B cell (primary cell): ENCODE measurements at places on chromosomes 1 and 21. TPM values are rescaled to one million over a fixed set of nuclear protein-coding genes. Genes with fewer than 3 reads are reported as not detected.

GRCh38 chr1:186775881-186776560 lies 52.7 kb upstream of the PLA2G4A start:
- no peak for DNase-seq

The GPR157 gene
- total RNA-seq = 19.9 and 21.2 TPM in 2 replicates

DNA sequence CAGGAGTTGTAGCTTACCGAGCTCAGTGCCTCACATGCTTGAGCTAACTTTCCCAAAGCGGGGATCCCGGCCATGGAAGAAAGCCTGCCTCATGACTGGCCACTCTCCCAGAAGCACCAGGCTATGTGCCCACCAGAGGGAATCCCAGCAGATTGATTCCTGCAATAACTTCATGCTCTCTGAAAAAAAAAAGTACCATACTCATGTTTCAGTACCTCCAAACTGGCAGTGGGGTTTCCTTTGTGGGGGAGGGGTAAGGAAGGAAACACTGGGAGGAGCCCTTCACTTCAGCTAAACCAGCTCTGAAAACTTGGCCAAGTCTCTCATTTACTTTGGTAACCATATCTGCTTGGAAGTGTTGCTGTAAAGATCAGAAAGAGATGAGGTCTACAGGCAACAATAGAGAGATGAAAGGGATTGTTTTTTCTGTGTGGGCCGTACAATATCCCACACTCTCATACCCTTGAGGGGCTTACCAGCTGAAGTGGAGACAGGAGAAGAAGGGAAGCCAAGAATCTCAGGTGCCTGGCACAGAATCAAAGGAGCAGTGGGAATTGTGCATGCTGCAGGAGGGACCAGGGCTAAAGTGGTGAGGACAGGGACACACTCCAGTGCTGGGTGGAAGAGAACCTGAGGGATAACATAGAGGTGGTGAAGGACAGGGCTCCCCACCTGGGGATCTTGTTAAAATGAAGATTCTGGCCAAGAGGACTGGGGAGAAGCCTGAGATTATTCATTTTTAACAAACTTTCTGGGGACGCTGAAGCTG lies 42.4 kb upstream of the TACSTD2 start:
- DNase-seq = no peak

DNA sequence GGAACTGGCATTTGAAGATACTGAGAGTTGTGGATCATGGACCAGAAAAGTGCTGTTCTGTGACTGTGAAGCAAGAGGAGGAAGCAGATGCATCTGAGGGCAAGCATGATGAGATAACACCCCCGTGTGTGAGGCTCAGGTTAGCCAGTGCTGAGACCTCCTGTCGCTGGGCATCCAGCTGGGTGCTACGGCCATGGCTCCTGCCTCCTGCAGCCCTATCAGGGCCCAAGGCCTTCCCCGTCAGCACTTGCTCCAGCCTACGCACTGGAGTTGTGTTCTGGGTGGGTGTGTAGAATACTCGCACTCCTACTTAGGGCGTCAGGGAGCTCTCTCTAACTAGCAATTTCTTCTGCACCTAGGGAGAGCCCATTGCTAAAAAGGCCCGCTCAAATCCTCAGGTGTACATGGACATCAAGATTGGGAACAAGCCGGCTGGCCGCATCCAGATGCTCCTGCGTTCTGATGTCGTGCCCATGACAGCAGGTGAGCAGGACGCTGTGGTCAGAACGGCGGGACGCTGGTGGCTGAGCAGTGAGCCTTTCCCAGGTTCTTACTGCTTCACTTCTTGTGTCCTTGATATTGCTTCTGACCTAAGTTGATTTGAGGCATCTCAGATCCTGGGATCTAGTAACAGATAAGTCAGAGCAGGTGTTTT lies 6.5 kb downstream of the PPIE start:
- DNase-seq = no peak

The MRPL24 gene
- 34.6 and 41.1 TPM in 2 replicates for total RNA-seq

GRCh38 chr1:200153277-200154055 lies 126.0 kb downstream of the NR5A2 start:
- peak; percentile 81 for DNase-seq

DNA sequence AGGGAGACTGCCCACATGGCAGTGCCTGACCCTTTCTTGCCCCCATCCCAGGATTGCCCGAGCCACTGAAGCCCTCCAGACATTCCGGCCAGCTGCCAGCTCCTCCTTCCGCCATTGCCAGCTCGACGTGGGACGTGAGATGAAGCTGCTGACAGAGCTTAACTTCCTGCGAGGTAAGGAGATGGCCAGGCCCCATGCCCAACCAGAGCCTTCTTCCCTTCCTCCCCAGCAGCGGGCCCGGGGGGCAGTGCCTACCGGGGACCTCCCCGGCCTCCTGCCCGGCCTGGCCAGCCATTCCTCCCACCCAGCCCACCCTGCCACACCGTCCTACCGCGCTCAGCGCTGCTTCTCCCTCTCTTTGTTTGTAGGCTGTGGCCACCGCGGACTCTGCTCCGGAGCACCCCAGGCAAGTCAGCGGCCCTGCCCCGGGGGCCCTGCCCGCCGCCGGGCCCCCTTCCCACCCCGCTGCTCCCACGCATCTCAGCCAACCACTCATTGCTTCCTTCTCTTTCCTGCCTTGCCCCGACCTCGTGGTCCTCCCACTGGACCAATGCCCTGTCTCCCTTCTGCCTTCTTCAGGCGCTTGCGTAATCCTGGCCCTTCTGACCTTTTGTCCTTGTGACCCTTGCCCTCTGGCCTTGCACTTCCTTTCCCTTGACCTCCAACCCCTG lies 4.9 kb downstream of the TRIM46 start:
- peak; percentile 16 for DNase-seq

DNA sequence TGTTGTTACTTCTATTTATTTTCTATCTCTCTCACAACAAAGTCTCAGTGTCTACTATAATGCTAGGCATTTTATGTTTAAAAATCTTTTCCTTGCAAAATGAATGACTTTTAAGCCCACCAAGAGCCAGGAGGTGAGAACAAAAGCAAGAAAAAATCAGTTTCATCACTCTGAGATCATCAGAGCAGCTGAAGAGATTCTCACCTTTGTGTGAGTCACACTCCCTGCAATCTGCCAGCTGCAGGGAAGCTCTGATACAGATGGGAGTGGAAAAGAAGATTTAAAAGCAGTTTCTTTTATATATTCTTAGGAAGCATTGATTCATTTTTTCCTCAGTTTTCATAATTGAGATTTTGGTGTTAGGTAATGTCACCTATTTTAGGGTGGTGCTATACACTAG lies 107.6 kb downstream of the LHX9 start:
- DNase-seq = no peak

The BRDT gene
- total RNA-seq = not detected in 2 replicates

GRCh38 chr1:61337981-61338848 lies 255.9 kb downstream of the NFIA start:
- no peak for DNase-seq

DNA sequence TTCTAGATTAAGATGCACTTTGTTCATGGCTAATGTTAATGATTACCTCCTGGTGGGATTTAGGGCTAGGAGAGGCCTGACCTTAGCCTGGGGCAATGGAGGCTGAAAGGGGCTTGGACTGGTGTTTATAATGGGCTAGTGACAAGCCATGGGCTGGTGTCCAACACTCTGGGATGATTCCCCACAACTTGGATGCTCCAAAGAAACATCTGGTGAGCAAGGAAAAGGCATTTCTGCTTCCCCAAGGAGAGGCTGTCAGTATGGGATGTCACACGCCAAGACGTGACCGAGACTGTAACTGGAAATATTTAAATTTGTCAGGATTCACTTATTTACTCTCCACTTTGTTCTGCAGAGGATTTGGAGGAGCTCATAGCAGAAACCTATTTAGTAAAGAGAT lies 45.2 kb downstream of the PTPRU start:
- no peak for DNase-seq

GRCh38 chr21:41289431-41289830 lies 27.2 kb upstream of the FAM3B start:
- DNase-seq = no peak

- DNase-seq = no peak
Measured at GRCh38 chr1:182200025-182200812, 138.7 kb upstream of the ZNF648 start.

DNA sequence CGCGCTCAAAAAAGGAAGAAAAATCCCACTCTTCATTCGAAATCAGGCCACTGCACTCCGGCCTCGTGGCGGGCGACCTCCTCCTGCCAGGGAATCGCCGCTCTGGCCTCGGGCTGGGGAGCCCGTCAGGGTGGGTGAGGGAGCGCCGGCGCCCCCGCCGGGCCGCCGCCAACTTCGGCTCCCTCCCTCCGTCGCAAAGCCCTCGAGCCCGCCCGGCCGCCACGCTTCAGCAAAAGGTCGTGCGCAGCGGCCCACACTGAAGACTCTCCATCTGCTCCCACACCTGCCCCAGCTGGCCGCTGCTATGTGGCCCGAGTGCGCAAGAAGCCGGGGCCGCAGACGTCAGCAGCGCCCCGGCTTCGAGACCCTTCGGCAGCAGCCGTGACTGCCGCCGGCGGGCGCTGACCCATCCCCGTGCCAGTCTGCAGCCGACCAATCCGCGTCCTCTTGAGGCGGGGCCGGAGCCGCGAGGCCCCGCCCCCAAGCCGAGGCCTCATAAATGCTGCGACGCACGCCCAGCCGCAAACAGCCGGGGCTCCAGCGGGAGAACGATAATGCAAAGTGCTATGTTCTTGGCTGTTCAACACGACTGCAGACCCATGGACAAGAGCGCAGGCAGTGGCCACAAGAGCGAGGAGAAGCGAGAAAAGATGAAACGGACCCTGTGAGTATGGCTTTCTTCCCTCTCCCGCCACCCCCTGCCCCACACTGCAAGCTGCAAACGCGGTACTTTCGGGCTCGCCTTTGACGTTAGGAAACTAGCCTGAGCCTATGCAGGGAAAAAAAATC lies at the start of gene RGS2:
Gene RGS2 (plus strand): TSS at position 522 of the 789 bp plus-strand sequence. CDS start 33 bp downstream, at position 555.
- peak; percentile 95 for DNase-seq

The DPT gene
- not detected in 2 replicates for total RNA-seq

DNA sequence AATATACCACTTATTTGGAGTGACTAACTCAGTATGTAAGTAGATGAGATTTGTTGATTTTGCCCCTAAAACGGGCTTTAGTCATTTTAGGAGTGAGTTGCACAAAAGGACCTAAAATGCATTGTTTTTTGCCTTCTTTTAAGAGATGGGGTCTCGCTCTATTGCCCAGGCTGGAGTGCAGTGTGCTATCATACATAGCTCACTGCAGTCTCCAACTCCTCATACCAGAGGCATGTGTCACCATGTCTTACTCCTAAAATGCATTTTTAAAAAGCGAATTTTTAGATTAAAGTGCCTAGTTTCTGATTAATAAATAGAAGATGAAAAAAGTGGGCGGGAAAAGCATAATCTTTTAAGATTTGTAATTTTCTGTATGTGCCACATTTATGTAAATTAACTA lies 11.5 kb upstream of the NEXN start:
- DNase-seq = no peak

The OR2L8 gene
- 0.44 and 0.94 TPM in 2 replicates for total RNA-seq

GRCh38 chr1:10986525-10986890 lies 25.9 kb upstream of the TARDBP start:
- DNase-seq = no peak

DNA sequence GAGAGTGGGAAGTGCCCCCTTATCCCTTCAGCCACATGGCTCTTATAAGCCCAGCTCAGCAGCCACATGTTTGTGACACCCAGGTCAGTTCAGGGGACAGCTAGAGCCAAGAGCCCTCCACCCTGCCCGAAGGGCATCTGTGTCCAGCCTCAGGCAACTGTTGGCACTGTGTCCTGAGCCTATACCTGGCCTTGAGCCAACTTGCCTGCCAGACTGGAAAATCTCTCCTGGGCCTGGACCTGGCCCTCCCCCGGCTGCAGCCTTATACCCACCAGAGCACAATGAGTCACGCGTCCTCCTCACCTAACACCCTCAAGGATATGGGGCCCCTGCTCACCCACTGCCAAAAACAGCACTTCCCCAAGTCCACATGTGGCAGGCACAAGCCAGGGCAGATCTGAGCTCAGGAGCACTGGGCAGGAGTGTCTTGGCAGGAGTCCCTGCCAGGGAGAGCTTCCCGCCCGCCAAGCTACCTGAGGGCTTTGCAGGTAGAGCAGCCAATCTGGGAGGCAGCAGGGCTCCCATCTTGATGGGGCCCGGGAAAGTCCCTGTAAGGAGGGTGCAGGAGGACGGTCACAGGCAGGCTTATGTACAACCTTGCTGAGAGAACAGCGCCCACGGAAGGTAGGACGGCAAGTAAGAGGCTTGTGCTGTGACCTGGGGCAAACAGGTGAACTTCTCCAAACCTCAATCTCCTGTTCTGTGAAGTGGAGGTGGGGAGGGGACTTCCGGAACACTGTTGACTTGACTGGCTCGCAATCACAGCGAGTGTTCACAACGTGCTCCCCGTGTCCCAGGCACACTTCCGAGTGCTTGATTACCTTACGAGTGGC lies 19.8 kb upstream of the HSPG2 start:
- DNase-seq = no peak

DNA sequence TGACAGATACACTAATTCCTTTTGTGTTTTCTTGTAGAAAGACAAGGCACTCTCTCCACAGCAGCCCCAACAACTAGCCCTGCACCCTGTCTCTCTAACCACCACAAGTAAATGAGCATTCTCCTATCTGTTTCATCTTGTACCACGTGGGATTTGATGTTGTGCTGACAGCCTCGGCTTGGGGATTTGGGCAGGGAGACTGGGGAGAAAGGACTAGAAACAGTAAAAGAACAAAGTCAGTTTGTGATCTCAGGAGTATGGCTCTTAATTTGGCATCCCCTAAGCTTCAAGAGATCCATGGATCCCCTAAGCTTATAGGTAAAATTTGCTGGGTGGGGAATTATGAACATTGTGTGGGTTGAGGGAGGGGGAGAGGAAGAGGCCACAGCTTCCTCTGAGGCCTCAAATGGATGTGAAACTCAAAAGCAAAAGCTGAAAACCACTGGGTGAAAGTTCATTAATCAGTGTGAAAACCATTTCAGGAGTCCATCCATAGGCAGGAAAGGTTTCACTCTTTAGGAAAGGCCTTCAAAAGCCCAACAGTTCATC lies 3.1 kb downstream of the C1orf162 start:
- DNase-seq = peak; percentile 75

The CYP4A22 gene
- not detected in 2 replicates for total RNA-seq

The REG4 gene
- not detected in 2 replicates for total RNA-seq

DNA sequence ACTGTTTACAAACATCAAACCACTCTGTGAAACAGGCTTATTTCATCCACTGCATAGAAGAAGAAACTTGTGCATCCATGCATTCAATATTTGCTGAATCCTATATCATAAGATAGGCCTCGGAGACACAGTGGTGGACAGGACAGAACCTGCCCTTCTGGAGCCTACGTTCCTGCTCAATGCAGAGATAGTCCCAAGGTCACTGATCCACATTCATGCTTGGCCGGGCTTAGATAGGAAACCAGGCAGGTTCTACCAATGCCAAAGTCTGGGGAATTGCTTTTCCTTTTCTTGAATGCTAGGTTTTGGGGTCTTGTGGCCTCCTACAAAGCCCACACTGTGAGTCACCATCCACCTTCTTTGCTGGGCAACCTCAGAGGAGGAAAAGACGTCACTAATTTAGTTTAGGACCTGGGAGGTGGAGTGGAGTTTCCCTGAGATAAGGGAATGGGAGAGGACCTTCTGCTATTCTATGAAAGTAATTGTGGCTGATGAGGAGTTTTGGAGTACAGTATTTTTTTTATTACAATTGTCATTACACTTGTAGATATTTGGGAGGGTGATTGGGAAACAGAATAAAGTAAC lies 99.7 kb upstream of the CD34 start:
- no peak for DNase-seq

The FAM163A gene
- total RNA-seq = not detected in 2 replicates
